Gastroesophageal sphincter (tissue), 4 donors: ENCODE measurements at places on chromosomes 3 and 15.

DNA sequence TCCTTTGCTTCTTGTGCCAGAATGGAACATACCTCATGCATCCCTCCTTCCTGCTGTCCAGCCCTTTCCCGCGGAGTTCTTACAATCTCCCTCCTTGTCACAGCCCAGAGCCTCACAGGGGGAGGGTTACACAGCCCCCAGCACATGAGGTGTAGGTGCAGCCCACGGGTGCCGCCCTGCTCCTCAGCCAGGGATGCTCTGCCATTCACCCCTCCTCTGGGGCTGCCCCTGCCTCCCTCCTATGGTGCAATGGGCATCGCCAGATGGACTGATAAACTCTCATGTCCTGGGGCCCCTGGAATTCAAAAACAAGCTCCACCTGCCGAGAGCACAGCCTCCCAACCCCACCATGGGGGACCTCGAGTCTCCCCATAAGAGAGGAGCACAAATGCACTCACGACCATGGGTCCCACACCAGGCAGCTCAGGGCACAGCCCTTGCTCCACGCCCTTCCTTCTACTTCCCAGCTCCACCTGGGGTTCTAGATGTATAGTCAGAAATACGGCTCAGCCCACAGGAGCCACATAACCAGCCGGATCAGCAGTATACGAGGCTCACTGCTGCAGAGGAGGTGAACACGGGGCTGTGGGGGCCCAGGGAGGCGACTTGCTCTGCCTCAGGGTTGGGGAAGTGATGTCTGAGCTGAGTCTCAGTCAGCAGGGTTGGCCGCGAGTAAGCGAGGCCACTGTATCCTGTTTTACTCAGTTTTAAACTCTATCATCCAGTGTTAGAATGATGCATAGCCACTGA, 269.7 kb upstream of the LYSMD4 start:
- no peak for ATAC-seq

GRCh38 chr15:71802770-71803169, 7.6 kb upstream of the NR2E3 start:
- ATAC-seq = no peak

DNA sequence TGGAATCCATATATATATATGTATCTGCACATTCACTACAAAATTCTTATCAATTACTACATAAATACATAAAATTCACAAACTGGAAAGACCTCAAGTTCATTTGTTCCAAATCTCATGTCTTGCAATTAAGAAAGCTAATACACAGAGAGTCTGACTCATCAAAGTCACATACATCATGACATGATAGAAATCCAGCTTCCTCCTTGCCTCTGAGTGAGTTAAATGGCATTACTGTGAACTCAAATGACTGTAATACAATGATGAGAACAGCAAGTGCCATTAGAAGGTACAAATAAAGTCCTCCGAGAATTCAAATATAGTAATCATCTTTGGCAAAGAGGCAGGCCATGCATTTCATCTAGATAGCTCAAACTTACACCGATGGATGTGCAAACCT, 55.1 kb upstream of the AGTR1 start:
- ATAC-seq = no peak

GRCh38 chr3:45055411-45056143, 29.5 kb downstream of the CLEC3B start:
- no peak for ATAC-seq

- no peak for ATAC-seq
Observed at GRCh38 chr3:55074796-55075195, 146.9 kb upstream of the LRTM1 start.

DNA sequence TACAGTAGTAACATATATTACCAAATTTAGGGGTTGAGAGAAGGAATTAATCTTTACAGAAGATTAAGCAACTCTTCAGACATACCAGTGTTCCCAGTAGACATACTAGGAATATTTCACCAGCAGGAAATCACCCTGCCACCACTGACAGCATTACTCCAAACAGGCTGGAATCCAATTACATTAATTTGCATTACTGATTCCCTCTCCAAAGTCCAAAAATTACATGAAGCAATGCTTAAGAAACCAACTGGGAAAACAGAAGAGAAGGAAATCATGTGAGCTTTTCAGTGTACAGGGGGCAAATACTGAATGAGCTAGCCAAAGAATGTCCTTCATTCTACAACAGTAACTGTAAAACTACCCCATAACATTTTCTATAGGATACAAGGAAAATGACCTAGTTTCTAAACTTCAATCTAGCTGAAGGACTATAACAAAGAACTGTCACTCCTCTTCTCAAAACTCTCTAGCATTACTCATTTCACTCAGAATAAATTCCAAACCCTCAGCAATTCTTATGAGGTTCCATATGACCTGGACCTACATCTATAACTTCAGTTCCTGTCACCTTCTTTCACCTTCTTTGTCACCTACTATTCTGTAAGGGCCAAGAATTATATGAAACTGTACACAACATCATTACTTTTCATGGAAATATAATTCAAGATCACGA, 72.7 kb downstream of the INO80 start:
- ATAC-seq = no peak

GRCh38 chr15:97140216-97140615, 809.7 kb downstream of the NR2F2 start:
- no peak for ATAC-seq

DNA sequence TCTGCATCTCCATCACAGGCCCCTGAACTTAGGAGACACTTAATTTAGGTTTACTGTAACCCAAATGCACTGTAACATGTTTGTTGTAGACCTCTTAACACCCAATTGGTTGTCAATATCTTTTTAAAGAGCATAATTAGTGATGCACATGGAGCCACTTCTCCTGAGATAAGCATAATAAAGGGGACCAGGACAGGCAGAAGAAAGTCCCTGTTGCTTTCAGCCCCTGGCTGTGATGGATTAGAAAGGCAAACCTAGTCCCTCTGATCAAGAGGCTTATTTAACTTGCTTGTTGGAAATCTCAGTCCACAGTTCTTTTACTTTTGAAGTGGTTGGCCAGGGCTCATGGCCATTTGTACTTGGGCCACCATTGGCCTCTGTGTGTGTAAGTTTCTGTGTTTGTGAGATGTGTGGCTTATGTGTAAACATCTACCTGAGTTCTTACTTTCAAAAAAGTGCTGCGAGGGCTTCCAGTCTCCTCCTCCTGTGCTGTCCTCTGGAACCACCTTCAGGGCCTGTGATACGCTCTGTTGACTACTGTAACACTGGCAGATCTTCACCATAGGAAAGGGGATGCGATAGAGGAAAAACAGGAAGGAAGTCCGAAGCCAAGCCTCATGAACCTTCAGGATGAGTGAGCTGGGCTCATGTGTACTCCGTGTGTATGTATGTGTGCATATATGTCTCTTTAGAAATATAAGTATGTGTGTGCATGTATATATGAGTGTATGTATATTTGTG, 136.2 kb downstream of the EPHB1 start:
- no peak for ATAC-seq

- no peak for ATAC-seq
Observed at GRCh38 chr15:89458440-89458839, 37.9 kb downstream of the RHCG start.

DNA sequence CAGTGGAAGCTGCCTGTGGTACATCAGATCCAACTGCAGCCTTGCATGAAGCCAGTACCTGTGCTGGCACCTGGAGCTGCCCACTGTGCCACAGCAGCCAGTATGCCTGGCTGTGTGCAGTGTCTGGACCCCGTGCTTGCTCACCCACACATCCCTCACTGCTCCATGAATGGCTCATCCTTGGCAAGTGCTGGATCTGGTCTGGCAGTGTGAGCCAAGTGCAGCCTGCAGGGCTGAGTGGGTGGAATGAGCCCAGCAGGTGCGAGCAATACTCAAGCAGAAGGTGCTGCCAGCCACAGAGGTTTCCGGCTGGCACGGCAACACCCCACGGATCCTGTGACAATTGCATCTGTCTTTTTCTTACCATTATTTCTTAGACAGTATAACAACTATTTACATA, 488.2 kb upstream of the ROBO2 start:
- no peak for ATAC-seq

- no peak for ATAC-seq
Observed at GRCh38 chr3:58176827-58177489, 33.8 kb downstream of the DNASE1L3 start.

DNA sequence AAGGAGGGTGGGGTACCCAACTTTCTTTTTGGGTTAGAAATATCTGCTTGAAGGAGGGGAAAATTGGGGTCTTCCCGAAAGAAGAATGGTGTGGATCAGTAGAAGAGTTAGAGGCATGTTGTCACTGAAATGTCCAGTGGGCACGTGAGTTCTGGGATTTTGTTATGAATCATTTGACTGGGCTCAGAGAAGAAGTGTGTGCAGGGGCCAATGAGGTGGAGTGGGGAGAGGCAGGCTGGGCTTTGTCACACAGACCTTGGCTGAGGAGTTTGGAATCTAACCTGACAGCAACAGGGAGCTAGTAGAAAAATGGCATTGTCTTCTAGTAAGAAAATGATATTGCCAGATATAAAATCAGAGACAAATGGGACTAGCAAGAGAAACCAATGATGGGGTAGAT, 436.8 kb downstream of the MFSD1 start:
- no peak for ATAC-seq

DNA sequence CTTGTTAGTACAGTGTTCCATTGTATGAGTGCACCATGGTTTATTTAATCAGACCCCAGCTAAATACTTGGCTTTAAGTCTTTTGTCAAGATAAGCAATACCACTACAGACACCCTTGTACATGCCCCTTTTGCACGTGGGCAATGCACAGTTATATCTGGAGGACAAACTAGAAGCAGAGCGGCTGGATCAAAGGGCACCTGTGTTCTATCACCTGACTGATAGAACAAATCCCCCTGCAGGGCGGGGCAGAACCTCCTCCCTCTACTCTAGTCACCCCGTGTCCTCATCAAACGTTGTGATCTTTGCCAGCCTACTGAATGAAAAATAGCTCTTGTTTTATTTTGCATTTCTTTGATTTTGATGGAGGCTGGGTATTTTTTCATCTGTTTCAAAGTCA, 314.9 kb downstream of the TLE3 start:
- ATAC-seq = no peak

DNA sequence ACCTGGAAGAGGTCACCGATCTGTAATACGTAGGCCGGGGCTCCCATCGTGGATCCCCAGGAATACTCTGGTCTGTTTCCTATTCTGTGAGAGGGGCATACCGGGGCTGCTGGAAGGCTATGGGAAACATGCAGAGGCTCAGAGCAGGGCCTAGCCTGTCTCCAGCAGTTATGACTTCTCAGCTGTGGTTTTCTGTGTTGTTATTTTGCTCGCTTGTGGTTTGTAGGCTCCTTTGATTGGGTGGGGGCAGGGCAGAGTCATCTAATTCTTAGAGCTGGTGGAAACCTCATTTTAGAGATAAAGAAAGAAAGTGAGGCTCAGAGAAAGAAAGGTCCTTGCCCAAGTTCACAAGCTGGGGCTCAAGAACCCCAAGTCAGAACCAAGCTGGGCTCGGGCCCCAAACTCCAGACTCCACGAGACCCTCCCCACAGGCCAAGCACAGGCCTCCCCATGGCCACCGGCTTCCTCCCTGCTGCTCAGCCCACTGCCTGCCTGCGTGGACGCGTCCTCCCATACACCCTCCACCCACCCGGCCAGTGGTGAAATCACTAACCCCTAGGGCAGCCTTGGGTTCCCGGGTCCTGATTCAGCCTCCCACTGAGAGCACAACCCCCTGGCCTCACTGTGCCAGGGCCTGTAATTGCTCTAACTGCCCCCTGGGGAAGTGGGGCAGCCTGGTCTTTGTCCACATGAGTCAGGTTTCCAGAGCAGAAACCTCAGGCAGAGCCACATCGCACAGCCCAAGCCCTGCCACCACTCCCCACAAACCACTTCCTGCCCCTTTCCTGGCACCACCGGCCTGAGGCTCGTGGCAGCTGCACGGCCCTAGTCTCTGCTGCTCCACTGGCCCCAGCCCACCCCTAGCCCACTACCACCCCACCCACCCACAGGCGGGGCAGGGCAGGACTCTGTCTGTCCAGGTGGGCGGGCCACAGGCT, 270.8 kb downstream of the UACA start:
- peak; percentile 44 for ATAC-seq

DNA sequence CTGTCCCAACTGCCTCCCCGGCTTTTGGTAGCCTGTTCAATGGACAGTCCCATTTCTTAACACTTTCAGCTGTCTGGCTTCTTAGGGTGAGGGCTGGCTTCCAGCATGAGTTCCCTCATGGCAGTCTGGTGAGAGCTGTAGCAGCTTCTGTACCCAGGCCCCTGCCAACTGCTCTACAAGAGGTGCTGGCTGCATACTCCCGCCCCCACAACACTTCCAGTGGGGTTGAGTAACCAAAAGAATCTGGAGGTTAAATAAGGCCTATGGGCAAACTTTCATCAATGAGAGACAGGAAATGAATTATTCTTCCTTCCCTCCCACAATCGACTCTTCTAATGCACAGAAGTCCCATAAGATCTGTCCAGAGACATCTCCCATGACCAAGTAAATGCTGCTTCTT, 145.0 kb downstream of the NEK10 start:
- no peak for ATAC-seq

DNA sequence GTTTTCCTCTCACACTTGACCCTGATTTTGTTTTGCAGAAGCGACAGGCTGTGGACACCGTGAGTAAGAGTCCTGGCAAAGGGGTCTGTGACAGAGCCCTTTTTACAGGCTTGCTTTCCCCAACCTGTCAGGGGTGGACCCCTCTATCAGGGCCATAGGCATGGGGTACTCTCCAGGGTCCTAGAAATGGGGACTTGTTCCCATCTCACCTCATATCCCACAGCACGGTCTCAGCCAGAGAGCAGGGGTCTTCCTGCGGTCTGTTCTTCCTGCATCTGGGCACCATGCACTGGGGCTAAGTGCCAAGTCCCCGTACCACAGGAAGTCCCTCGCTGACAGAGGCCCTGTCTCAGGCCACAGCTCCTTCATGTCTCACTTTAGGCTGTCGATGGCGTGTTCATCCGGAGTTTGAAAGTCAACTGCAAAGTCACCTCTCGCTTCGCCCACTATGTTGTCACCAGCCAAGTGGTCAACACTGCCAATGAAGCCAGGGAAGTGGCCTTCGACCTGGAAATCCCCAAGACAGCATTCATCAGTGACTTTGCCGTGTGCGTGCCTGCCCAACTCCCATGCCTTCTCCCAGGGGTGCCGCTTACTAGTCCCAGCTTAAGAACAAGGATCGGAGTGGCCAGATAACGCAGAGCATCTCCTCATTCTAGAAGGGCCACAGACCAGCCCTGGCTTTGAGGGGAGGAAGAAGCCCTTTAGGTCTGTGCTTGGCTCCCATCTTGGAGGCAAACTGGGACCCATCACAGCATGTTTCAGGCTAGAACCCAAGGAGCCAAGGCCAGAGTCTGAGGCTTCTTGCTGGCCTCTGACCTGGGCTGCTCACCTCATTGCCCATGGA, 783 bp downstream of the ITIH1 start:
- ATAC-seq = no peak

GRCh38 chr3:54235998-54236397, 113.6 kb downstream of the CACNA2D3 start:
- ATAC-seq = no peak
